ENCODE measurements at places on chromosomes 11 and 22. TPM values are rescaled to one million over a fixed set of nuclear protein-coding genes. Genes with fewer than 3 reads are reported as not detected.

DNA sequence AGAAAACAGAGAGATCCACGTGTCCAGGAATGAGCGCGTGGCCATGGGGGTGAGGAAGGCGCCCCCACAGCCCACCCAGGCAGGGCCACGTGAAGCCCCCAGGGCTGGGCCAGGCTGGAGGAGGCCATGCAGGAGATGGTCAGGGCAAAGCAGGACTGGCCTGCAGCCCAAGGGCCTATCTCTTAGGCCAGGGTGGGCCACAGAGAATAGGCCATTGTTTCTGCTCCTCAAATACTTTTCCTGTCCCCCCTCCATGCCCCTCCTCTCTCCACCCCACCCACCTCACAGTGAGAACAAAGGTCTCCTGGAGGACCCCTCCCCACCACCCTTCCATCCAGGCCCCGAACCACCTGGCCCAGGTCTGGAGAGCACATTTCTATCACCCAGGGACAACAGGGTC, 8.3 kb upstream of the CDC42EP1 start:
- DNase-seq, result no peak

DNA sequence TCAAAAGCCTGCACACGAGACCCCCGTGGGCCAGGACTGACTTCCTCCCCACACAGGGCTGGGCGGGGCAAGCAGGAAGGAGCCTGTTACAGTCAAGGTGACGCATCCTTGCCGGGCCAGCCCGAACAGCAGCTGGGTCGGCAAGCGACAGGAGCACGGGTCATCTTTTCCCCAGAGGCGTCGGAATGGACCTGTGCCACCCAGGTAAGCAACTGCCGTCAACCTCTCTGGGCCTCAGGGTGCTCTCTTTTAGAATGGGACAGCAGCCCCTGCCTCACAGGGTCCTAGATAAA, at the start of gene CYTH4:
CYTH4 (plus strand) TSS at position 124 of the 293 bp plus-strand sequence; CDS start at position 186, 62 bp downstream.
- DNase-seq, result no peak

GRCh38 chr22:33020721-33021120, 37.5 kb downstream of the SYN3 start:
- DNase-seq, result no peak

DNA sequence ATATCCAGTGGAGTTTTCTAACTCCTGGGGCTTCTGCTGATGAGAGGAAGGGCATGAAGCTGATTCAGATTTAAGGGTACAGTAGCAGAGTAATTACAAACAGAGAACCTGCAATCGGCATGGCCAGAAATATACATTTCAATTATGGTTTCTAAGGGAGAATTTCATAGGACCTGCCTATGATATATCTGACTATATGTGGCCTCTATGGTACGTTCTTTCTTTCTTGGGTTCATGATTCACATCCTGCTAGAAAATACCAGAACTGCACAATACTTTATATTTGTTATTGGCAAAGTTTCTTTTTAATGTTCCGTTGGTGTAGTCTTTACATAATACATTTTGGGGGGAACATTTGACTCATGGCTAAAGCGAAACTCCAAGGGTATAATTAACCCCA, 63.1 kb upstream of the TTC12 start:
- no peak for DNase-seq

- DNase-seq, result no peak
These were observed 20.7 kb upstream of the AIFM3 start for GRCh38 chr22:20946080-20946986.

DNA sequence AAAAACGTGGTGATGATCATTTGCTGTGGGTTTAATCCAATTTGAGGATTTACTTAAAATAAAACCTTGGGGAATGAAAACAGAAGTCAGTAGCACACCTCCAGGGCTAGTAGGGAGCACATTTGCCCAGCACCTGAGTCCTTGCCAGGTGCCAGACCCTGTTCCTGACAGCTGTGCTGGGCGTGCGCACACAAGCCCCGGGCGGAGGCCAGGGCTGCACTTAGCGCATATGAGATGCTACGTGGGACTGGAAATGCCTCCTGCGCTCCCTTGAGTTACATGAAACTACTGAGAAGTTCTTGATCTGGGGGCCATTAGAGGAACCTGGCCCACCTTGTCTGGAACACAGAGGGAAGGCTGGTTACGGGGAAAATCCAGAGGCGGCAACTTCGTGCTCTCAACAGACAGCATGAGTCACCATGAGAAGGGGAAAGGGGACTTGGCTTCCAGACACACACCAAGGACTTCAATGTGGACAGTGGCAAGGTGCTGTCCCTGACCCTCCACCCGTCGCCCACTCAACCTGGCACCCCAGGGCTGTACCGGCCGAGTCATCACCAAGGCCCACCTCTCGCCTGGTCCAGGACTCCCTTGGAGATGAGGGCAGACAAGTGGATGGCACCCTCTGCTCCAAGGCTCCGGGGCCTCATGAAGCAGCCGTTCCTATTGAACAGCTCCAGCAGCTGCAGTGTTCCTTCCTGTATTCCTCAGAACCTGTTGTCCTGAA, 1468.6 kb downstream of the BRD1 start:
- no peak for DNase-seq

DNA sequence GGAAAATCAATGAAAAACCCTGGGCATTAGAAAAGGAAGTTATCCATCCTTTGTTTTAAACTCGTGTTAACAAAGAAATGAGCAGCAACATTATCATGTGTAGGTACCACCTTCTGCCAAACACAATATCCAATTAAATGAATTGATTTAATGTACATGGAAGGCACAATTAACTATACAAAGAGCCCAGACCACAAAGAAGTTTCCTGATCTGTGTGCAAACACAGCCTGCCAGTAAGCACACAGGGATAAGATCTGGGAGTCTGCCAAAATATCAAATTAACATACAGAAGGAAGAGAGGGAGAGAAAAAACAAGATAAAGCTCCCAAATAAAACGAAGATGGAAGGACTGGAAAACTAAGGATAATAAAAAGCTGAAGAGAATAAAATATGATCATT, 54.1 kb upstream of the SLC25A1 start:
- DNase-seq, result no peak

DNA sequence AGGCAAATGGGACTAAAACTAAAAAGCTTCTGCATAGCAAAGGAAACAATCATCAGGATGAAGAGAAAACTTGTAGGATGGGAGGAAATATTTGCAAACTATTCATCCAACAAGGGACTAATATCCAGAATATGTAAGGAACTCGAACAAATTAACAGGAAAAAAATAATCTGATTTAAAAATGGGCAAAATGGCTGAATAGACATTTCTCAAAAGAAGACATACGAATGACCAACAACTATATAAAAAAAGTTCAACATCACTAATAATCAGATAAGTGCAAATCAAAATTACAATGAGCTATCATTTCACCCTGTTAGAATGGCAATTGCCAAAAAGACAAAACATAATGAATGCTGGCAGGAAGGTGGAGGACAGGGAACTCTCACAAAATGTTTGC, 12.0 kb downstream of the OR52E1 start:
- no peak for DNase-seq

DNA sequence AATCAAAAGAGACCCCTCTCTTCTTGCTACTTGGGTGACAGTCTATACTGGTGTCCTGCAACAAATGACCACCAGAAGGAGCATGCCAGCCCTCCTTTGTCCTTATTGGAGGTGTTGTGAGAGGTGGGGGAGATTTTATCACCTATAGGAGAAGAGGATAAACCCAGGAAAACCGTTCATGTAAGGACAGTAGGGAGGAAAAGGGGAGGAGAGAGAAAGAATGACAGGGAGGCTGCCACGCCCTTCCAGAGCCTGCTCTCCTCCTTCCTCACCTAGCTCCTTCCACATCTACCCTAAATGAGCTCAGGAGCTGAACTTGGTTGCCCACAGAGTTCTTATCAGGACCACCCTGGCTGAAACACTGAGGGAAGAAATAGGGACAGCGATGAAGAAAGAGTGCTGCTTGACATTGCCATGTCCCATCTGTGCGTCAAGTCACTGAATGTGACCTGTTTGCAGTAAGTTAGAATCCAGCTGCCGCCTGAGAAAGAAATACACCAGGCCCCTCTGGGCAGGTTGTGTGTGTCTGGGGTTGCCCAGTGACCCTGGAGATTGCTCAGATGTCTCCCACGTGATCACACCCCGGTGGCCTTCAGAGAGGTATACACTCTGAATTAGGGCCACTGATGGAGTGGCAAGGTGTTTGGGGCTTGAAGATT, 40.4 kb upstream of the ETS1 start:
- DNase-seq, result no peak

DNA sequence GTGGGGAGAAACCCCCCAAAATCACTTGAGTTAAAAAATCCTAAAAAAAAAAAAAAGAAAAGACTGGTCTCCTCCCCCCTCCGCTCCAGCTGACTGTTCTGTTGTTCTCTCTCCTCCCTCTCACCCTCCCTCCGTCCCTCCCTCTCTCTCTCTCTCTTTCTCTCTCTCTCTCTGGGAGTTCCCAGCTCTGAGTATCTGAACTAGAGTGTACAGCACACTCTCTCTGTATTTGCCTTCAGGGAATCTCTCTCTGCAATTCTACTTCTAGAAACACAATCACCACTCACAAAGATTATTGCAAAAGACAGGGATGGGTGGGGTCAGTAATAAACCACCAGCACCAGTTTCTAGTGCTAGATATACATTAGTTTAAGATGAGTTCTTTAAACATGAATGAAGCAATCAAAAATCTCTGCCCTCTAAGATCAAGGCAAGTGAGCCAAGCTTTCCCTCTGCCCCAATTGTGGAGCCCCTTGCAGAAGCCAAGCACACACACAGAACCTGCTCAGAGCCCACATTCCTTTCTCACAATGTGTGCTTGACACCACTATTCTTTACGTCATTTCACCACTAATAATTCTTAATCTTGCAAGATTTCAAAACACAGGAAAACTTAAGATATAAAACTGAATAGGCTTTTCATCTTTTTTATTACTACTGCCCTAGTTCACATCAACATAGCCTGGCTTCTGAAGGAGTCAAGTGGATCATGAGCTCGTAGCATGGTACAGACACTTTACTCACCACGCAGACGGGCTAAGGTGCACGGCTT, 133.5 kb downstream of the RBFOX2 start:
- DNase-seq, result no peak

GRCh38 chr22:36381513-36382128, 6.1 kb downstream of the MYH9 start:
- no peak for DNase-seq

- no peak for DNase-seq
These were observed 760.6 kb downstream of the NTM start for GRCh38 chr11:132131047-132131446.

DNA sequence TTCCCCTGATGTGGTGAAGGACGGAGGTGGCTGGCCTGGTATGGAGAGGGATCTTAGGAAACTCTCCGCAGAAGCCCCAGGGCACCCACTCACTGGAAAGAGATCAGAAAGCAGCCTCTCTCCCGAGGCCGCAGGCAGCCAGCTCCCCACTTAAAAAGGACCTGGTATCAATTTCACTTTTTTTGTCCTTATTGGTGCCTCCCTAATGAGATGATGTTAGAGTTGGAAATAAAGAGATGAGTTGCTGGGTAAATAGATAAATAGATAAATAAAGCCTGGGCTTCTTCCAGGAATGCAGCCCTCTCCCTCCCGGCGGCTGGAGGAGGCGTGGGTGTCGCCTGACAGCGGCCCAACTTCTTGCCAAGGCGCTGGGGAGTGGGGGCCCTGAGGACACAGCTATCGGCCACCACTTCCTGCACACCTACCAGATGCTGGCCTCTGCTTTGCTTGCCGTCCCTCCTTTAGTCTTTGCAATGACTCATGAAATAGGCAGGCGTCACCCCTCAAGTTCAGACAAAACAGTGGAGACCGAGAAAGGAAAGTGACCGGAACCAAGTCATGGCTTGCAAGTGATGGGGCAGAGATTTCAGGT, 42.9 kb downstream of the LINC01488 start:
- DNase-seq, result no peak

DNA sequence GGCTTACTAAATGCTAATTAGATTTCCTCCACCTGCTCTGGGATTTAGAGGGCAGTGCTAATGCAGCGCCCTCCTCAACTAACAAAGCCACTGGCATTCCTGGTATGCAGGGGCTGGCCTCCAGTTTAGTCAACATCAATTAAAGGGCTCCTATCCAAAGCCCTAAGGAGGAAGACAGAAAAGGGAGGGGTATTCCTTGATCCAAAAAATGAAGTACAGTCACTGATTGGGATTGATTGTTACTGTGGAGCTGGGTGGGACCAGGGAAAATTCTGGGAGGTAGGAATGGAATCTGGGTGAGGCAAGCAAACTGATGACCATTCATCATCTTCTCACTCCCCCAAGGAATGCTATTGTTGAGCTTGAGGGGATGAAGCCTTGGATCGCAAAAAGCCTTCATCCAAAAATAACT, 52.2 kb downstream of the GAB2 start:
- DNase-seq, result no peak

GRCh38 chr11:20464518-20464917, 77.0 kb downstream of the PRMT3 start:
- no peak for DNase-seq

DNA sequence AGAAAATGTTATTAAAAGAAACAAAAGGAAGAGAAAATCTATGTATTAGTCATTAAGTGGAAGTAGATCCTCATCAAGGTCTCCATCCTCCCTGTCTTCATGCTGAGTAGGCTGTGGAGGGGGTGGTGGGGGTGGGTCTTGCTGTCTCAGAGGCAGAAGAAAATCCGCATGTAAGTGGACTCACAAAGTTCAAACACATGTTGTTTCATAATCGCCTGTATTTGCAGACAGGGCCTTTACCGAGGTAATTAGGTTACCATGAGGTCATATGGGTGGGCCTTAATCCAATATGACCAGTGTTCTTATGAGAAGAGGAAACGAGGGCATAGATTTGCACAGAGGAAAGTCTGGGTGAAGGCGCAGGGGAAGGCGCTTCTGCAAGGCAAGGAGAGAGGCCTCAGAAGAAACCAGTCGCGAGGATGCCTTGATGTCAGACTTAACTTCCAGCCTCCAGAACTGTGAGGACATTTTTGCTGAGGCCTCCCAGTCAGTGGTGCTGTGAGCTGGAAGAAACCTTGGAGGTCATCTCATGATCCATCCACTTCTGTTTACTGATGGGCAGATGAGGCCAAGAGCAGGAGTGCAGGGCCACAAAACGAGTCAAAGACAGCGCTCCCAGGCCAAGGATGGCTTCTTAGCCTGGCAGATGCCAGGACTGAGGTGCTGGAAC, 49.3 kb upstream of the THY1 start:
- no peak for DNase-seq

GRCh38 chr11:18392434-18393321, 1.7 kb upstream of the LDHA start:
- DNase-seq, result no peak

- no peak for DNase-seq
These were observed 48.2 kb downstream of the MORC2 start for GRCh38 chr22:30920407-30920806.

The A4GALT gene
- polyA plus RNA-seq, result 29.1 TPM

The TIMM10 gene
- polyA plus RNA-seq, result 40.7 TPM

The GAB4 gene
- polyA plus RNA-seq, result not detected

The KDM4E gene
- 0.06 TPM for polyA plus RNA-seq

The INSC gene
- 1.3 TPM for polyA plus RNA-seq

The GRK3 gene
- polyA plus RNA-seq, result 6.7 TPM

The C11orf91 gene
- polyA plus RNA-seq, result not detected

The ZNF280B gene
- polyA plus RNA-seq, result 4.2 TPM

The C11orf87 gene
- polyA plus RNA-seq, result 0.06 TPM

The ACTN3 gene
- 24.1 TPM for polyA plus RNA-seq

The RELT gene
- 3.5 TPM for polyA plus RNA-seq
